ENCODE measurements at places on chromosomes 5 and 9. TPM values are rescaled to one million over a fixed set of nuclear protein-coding genes. Genes with fewer than 3 reads are reported as not detected.

The FST gene
- polyA plus RNA-seq: 3.9 TPM

The WWC1 gene
- 28.6 TPM for polyA plus RNA-seq

The NKD2 gene
- polyA plus RNA-seq: 15.2 TPM

The SLCO6A1 gene
- polyA plus RNA-seq: 0.13 TPM

The MYMK gene
- polyA plus RNA-seq: 0.13 TPM

The SH3PXD2B gene
- polyA plus RNA-seq: 11.0 TPM

The NUTM2F gene
- not detected for polyA plus RNA-seq

The DOCK2 gene
- 6.2 TPM for polyA plus RNA-seq

The SLC36A2 gene
- polyA plus RNA-seq: not detected

The EGR1 gene
- polyA plus RNA-seq: 371 TPM

The IL5 gene
- polyA plus RNA-seq: 0.07 TPM

The CDHR2 gene
- 247 TPM for polyA plus RNA-seq

The ZFP2 gene
- polyA plus RNA-seq: 2.5 TPM

The NIPAL4 gene
- 1.4 TPM for polyA plus RNA-seq

DNA sequence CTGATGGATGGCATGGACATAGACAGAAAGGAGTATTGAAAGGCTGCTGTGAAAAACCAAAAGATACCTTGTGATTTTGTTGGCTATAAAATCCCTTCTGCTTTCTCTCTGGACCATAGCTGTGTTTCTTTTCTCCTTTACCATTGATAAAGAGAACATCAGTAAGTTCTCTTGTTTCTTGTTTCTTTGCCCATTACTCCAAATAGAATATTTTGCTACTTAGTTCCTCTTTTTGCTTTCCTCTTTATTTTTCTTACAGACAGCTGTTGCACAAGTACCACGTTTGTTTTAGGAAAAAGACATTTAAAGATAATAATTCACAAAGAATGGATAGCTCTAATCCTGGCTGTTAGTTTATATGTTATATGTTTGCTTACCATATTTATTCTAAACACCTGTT lies 1129.2 kb downstream of the DTWD2 start:
- DNase-seq: no peak

GRCh38 chr9:136552117-136552703 lies 6.4 kb upstream of the NOTCH1 start:
- DNase-seq: no peak

- no peak for DNase-seq
Observed at GRCh38 chr5:38591523-38591849, 35.0 kb upstream of the LIFR start.

DNA sequence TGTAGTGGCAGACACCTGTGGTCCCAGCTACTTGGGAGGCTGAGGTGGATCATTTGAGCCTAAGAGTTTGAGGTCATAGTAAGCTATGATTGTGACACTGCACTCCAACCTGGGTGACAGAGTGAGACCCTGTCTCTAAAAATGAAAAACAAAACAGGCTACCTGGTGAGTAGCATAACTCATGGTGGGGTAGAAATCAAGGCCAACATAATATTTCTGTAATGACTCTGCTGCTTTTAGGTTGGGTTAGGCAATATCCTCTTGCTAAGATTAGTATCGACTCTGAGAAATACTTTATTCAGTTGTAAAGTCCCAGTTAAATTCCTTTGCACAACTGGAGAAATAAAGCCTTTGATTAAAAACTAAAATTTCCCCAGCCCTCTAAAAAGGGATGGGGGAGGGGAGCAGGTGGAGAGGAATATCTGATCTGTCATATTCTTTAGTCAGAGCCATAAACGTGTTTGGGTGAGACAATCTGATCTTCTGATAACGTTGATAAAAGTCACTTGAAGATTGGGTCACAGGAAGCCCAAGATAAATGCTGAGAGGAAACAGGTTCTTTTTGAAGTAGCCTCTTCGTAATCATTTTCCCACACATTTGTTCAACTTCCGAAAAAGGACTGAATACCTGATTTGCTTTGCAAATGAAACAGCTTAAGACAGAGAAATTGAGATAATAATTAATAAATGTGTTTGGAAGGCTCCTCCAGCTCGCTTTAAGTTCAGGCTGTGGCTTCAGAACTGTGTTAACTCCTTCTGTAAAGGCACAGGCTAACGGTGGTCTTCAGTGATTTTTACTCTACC lies 14.9 kb downstream of the IL4 start:
- DNase-seq: no peak

DNA sequence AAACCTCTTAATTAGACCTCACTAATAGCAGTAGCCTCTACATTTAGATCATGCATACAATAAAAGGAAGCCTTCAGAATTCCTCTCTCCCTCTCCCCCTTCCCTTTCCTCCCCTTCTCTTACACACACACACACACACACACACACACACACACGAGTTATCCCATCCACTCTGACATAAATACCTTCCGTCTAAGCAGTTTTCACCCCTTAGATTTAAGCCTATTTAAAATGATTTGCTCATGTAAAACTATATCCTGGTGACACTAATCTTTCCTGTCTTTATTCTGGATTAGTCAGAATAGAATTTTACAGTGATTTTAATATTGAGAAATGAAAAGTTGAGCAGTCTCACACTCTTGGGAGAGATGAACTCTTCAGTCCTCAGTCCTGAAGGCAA lies 35.0 kb downstream of the PRELID2 start:
- no peak for DNase-seq

- DNase-seq: no peak
Observed at GRCh38 chr5:82702046-82702445, 375.1 kb downstream of the TMEM167A start.

- DNase-seq: no peak
Observed at GRCh38 chr9:36164989-36165388, 4.2 kb upstream of the CCIN start.

- no peak for DNase-seq
Observed at GRCh38 chr5:10685115-10685521, 75.9 kb downstream of the DAP start.

- DNase-seq: no peak
Observed at GRCh38 chr9:22645893-22646292, 199.3 kb downstream of the DMRTA1 start.

DNA sequence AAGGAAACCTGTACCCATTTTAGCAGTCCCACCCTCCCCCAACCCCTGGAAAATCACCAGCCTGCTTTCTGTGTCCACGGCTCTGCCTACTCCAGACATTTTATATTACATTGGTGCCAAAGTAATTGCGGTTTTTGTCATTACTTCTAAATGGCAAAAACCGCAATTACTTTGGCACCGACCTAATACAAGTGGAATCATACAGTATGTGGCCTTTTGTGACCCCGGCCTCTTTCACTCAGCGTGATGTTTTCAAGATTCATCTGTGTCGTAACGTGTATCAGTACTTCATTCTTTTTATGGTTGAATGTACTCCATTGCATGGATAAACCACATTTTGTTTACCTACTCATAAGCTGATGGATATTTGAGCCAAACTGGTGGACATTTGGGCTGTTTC lies 9.7 kb upstream of the ORM1 start:
- DNase-seq: no peak

DNA sequence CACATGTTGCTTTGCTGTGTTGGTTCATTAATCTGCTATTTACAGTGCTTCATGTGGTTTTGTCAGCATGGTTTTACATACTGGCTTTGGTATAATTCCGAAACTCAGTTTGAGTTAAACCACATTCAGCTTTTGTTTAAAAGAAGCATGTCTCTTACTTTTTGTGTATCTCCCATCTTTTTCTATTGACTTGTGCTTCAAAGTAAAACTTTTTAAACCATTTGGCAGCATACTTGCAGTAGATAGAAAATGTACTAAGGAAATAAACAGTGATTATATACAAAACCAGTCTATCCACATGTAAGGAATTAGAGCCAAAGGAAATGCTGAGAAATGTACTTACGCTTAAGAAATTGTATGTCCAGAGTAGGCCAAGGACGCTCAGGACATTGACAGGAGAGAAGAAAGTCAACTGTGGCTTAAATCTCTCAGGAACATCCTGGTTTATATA lies 286.9 kb downstream of the ARHGEF28 start:
- no peak for DNase-seq

DNA sequence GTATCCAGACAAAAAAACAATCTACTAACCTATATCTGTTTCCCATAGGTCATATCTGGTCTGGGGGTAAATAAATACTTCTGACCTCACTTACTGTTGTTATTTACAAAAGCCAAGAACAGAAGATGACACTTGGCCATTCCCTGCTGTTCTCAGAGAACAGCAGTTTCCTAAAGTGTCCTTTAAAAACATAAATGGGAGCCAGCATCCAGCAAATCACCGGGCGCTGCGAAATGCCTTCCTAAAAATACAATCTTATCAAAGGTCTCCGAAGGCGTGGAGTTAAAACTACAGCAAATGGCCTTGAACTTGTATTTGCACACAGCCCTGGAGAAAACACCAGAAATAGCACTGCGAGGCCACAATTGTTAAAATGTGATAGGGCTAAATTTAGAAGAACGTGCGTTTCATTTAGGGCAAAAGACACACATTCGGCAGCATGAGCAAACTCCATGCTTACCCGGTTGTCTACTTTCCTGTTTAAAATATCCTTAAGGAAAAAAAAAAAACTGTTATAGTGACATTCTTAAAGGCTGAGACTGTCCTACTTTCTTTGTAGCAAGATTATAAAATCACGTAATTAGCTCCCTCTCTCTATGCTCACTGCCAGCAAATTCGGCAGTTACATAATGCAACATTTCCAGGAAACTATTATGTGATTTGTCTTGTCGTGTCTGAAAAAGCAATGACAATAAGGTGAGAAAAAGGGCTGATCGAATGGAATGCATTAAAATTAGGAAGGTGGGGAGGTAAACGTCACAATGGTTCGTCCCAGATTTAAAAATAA lies 1.5 kb downstream of the NFIL3 start:
- DNase-seq: peak; percentile 28

GRCh38 chr5:132198571-132198970 lies 29.1 kb downstream of the P4HA2 start:
- no peak for DNase-seq

- no peak for DNase-seq
Observed at GRCh38 chr5:37665272-37665671, 174.6 kb downstream of the GDNF start.

DNA sequence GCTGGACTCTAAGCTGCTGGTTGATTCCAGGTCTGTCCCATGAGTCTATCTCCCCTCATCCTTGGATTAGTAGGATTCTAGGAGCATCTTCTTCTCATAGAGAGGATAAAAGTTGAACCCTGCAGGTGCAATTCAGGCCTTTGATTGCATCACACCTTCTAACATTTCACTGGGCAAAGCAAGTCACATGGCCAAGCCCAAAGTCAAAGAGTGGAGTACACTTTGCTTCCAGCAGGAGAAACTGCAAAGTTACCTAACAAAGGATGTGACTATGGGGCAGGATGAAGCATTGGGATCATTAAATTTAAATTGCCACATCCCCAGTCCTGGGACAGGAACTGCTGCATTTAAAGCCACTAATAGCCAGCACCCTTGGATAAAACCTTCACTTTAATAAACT lies 51.0 kb upstream of the EGFLAM start:
- DNase-seq: no peak

- no peak for DNase-seq
Observed at GRCh38 chr5:38871790-38872551, 26.2 kb downstream of the OSMR start.

DNA sequence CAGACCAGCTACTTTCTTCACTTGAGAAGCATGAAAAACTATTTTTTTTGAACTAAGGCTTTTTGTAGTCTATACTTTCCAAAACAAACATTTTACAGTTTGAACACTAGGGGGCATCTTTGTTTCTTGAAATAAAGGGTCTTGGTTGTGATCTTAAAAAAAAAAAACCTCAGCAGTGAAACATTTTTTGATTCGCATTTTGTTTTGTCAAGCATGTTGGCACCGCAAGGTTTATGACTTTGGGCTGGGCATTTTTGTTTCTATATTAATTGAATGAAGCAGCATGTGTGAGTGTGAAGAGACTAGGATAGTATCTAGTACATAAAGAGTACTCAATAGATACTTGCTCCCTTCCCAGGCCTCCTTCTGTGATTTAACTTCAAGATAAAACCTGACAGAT lies 31.6 kb upstream of the ACOT12 start:
- no peak for DNase-seq

GRCh38 chr5:172554562-172554961 lies 86.5 kb upstream of the NEURL1B start:
- DNase-seq: no peak

GRCh38 chr5:112355058-112355685 lies 63.9 kb downstream of the EPB41L4A start:
- DNase-seq: no peak

GRCh38 chr5:14209222-14209822 lies 66.2 kb downstream of the TRIO start:
- no peak for DNase-seq

DNA sequence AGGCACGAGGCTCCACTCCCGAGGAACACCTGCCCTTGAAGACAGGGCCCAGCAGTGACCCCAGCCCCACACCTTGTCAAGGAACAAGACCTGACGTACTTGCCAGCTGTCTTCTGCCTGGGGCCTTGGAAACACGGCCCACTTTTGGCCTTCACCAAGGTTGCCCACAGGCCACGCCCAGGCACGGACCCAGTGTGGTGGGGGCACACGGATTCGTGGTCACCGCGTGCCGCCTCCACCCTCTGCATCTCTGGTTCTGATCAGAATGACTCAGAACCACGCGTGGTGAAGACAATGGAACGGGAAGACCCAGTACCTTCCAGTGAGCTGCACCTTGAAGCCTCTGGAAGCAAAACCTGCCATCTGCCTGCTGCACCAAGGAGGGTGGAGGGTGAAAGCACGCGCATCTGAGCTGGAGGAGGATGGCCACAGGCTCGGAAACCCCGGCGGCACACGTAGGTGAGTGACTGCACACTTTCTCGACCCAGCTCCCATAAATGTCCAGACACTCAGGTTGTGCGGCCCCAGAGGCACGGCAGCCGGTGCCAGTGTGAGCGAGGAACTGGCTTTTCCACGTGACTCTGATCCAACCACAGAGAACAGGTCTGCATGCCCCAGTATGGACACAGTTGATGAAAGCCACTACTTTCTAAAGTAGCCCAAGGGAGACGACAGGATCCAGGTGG lies 36.5 kb downstream of the LPCAT1 start:
- DNase-seq: no peak

DNA sequence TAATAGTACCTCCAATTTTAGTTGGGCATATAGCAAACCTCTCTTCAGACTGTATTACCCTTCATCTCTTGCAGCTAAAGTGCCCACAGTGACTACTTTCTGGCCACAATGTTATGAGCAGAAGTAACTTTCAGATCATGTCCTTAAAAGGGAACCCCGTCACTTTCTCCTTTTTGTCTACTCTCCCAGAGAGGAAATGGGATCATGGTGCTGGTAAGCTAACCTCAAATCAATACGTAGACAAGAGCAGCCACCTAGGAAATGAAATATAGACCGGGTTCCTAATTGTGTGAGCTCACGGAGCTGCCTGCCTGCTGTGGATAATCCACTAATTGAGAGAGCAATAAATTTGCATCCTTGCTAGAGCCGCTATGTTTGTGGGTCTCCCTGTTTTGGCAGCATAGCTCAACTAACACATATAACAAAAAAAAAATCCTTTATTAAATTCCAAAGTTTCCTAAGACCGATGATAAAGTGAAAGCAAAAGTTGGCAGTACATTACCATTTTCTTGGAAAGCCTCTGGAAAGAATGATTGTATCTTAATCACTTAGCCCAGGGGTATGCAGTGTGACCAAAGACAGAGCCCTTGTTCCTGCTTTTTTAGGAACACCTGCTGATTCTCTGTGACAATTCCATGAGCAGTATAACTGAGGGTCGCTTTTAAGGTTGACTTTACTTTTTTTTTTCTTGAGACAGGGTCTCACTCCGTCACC lies 5.6 kb upstream of the IL7R start:
- DNase-seq: no peak

Data from large intestine (tissue), 12 donors.